Effector memory CD8-positive, alpha-beta T cell (primary cell): ENCODE measurements at places on chromosomes 2 and 18.

GRCh38 chr18:56166914-56167313 is 471.5 kb downstream of the TXNL1 start:
- DNase-seq = no peak

DNA sequence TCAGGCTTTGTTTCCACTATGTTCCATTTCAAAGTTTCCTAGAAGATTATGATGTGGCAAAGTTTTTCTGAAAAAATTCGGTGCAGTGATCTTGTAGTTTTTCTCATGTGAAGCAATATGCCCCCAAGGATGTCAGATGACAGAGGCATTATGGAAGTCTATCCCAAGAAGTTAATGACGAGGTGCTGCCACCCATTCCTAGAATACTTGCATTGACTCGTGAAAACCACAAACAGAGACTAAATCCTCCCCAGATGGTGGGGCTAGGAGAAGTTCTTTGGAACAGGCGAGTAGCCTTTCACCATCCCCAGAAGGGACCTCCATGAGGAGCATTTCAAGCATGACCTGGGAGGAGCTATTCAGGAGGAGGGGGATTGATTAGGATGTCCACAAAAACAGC is 40.2 kb upstream of the COPS8 start:
- no peak for DNase-seq

DNA sequence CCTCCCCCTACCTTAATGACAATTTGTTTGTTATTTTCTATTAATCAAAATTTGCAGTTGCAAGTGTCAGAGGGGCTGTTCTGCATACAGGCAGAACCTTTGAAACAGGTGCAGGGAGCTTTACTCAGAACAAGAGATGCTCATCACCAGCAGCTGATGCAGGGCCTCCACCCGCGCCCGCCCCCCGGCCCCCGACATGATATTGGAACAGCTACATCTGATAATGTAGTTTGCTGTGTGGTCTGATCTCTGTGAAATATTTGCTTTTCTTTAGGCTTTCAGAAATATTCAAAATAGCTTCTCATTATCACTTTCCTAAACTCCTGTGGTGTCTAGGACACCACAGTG is 130.0 kb downstream of the PRKCE start:
- no peak for DNase-seq

- DNase-seq = no peak
Measured at GRCh38 chr2:141063406-141063805, 1067.4 kb downstream of the LRP1B start.

DNA sequence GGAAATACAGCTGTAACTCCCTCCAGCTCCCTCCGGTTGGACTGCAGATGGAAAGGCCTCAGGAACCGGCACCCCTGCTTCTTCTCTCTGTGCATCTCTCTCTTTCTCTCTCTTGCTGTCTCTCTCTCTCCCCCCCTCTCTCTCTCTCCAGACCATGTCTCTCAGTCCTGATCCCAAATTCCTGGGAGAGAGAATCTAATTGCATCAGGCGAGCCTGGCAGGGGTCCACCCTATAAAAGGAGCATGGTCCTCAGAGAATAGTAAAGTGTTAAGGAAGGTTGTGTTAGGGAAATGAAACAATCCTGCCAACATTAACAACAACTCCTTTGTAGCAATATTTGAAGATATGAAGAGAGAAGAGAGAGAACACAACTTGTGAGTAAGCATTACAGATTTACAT is 36.7 kb downstream of the VIT start:
- no peak for DNase-seq

- DNase-seq = no peak
Measured at GRCh38 chr2:160388464-160389263, 104.9 kb downstream of the RBMS1 start.

GRCh38 chr2:78418021-78418420 is 607.5 kb upstream of the REG3G start:
- no peak for DNase-seq

DNA sequence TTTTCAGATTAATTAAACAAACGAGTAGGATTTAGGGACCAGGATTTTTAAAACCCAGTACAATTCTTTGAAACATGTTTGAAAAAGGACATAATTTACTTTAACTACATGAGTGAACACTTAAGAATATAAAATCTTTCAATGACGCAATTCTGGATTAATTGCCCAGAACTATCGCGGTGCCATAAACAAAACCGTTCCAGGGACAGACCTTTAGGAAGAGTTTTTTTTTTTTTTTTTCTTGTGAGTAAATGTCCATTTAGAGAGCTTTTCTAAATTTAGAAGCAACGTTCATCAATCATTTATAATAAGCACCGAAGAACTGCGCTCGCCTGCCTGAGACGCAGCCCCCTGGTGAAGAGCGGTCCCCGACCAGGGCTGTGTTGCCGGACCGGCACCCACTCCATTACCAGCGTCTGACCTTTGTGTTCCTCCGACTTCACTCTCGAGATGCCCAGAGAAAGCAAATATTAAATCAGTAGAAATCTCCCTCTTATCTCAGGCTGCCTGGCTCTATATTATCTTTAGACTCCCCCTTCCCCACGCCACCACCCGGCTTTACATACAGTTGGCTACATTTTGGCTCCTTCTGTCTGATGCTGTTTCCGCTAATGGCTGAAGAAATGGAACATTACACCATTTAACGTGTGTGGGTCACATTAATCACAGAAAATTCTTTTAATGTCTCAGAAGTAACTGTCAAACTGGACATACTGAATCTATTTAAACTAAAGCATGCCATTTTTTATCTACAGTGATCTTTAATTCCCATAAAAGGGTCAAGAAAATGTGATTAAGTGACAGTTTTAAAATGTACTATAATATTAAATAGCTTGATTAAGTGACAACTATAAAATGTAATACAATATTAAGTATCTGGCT is 364.0 kb upstream of the MEIS1 start:
- no peak for DNase-seq

DNA sequence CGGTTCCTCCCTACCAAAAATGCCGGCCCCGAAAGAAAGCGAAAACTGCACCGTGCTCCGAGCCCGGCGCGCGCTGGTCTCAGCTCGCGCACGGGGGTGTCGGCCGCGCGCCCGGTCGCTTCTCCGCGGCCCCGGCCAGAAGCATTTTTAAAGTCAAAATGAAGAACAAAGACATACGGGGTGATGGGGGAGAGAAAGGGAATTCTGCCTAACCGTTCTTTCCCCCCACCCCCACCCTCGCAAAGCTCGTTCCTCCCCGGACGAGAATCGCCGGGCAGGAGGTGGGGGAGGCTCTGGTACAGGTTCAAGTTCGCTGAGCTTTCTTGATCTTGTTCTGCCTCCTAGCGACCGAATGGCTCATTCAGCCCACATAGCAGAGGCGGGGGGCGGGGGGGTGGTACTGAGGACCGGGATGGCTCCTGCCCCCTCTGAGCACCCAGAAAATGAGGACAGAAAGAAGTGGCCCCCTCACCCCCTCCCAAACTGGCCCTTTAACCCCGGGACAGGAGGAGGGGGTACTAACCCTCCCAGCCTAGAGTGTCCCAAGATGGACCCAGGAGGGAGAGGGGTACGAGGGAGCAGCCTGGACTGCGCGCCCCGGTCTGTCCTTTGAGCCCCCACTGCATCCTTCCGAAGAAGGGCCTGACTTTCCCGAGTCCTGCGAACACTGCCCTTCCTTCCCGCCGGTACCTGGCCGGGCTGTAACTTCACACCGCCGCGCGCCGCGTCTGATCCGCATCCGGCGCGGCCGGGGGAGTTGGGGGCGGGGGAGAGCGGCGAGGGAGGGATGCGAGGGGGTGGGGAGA is 3.1 kb downstream of the BCL11A start:
- DNase-seq = no peak

DNA sequence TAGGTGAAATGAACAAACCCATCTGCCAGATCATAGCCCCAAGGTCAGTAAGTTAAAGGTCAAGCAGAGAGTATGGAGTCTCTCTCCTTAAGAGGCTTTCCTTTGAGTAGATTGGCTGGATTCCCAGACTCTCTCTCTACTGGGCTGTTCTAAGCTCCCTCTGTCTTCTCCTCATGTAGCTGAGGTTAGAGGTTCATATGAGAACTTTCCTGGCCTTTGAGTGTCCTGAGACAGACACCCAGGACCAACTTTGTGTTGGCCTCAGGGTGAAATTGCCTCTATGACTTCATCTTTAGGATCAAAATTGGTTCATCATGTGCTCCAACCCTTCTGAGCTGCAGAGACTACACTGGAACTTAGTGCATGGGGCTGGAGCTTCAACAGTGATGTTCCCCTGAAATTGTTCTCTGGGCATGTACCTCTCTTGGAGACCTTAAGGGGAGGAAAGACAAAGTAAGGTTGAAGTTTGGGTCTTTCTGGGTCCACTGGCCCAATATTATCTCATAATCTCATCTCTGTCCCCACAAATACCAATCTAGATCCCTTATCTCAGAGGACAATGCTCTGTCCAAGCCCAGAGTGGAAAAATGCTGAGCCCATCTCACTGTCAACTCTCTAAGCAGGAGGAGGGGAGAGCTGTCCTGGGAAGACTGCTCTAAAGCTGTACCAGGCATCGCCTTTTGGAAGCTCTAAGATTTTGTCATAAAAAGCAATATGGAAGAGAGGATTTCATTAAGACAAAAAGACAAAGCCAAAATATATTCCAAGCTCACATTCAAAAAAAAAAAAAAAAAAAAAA is 177.3 kb upstream of the ARL4C start:
- DNase-seq = no peak

- DNase-seq = no peak
Measured at GRCh38 chr2:168037778-168038177, 209.6 kb downstream of the STK39 start.

DNA sequence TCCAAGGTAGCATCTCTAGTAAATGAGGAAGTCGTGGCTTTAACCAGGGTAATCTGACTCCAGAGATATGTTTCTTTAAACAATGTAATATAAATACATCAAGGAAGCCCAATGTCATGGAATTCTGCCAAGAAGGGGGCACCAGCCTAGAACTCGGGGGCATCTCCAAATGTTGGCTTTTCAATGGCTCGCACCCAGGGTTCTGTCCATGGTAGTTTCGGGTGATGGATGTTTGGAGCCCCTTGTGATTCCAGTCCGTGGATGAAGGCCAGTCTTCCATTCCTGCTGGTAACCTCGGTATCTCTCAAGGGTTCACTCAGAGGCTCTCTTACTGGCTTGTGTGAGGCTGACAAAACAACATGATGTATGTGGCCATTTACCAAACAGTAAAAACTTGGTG is 91.7 kb upstream of the SPHKAP start:
- no peak for DNase-seq

DNA sequence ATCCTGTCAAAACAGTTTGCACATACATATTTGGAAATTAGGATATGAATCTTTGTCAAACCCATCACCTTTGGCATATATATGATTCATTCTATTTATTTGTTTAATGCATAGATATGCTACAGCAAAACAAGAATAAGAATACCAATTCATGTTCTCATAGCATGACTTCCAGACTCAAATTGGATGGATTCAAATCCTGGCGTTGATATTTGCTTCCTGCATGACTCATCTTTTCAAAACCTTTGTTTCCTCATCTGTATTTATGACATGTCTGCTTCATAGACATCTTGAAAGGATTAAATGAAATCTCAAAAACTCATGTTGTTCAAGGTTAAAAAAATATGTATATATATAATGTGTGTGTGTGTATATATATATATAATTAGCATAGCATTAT is 261.3 kb downstream of the MBD5 start:
- no peak for DNase-seq

DNA sequence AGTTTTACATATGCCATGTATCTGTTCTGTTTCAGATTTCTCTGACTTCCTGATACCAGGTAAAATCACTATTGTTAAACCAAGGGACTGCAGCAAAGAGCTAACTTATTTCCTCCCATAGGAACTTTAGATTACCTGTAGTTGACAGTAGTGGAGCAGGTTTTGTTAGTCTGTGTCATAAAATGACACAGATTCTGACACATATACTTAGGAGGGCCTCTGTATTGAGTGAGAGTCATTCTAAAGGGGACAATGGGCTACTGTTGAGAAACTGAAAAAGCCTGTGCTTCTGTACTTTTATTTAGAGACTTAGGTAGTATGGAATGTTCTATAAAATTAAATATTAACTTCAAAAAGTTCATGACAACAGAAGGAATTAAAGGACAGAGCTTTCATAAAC is 48.2 kb downstream of the KCMF1 start:
- DNase-seq = no peak

DNA sequence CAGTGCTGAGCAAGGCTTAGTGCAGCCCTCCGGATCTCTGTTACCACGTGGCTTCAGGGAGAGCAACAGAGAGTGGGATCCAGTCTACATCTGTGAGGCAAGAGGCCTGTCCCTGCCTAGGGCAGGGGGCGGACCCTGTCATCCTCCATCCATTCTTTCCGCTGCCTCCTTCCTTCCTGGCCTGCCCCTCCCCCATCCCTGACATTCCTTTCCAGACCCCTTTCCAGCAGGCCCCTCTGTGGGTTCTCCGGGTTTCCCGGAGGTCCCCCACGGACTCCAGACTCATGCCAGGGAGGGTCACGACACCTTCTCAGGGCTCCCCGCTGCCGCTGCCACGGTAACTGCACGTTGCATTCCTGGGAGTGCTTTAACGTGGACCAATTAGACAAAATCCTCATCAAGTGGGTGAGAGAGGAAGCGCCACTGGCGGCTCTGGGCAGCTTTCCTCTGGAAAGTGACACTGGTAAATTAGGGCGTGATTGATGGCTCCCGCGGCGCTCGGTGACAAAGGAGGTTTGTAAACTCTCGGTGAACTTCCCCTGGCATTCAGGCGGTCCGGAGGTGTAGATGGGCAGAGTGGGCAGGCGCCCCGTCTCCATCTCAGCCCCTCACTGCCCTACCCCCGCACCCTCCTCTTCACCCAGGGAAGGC is 11.4 kb downstream of the ATOH8 start:
- no peak for DNase-seq

DNA sequence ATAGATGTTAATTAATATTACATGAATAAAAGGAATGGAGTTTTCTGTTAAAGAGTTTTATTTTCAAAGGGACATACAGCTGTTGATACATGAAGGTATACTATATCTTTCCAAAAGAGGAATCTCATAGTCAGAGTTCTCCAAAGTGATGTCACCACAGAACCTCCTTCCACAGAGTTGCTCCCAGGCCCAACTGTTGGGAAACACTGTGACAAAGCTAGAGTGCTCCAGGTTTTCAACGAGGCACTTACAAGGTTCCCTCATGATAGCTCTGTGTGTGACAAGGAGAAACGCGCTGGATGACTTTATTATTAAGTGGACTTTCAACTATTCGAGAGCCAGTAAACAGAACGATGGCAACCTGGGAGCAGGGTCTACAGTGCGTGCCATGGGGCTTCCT is 33.5 kb downstream of the PTPN18 start:
- no peak for DNase-seq

- no peak for DNase-seq
Measured at GRCh38 chr2:165675551-165675968, 118.5 kb downstream of the GALNT3 start.

GRCh38 chr2:70692256-70692655 is 75.7 kb downstream of the ADD2 start:
- DNase-seq = no peak
